Activated naive CD4-positive, alpha-beta T cell treated with Interleukin-2 at 50 U/mL for 16 hours (primary cell): ENCODE measurements at places on chromosomes 4 and X.
A peak's percentile ranks its signal among the peaks of the same experiment; 100 is the strongest.

GRCh38 chr4:181618896-181619295 is 624.3 kb upstream of the TENM3 start:
- no peak for DNase-seq

- no peak for DNase-seq
These were observed 46.3 kb downstream of the SULT1B1 start for GRCh38 chr4:69714086-69714485.

GRCh38 chr4:107740381-107740780 is 20.3 kb upstream of the PAPSS1 start:
- DNase-seq = no peak

DNA sequence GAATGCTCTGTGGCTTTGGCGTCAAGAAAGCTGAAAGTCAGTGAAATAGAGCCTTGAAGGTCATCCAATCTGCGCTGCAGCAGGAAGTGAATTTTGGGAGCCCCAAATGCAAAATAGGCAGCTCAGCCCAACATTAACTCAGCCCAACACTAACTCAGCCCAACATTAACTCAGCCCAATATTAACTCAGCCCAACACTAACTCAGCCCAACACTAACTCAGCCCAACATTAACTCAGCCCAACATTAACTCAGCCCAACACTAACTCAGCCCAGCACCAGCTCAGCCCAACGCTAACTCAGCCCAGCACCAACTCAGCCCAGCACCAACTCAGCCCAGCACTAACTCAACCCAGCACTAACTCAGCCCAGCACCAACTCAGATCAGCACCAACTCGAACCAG is 71.5 kb downstream of the SORBS2 start:
- no peak for DNase-seq

GRCh38 chr4:2961811-2962441 is 1.3 kb downstream of the NOP14 start:
- DNase-seq = peak; percentile 81

DNA sequence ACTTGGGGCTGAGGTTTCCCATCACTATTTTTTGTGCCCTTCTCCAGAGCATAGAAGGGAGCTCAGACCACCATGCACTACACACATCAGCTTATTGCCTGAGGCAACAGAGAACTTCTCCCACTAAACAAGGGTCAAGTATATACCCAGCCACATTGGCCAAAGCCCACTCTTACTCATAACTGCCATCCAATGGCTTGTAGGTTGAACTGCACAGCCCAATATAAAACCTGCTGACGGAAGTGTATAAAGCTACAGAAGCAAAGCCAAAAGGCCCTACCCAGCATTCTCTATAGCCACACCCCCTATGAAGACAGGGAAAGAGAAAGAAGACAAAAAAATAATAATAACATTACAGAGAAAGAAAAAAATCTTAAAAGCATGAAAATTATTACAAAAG is 139.7 kb downstream of the LRBA start:
- no peak for DNase-seq

GRCh38 chrX:13046141-13046855 is 1.9 kb upstream of the FAM9C start:
- DNase-seq = no peak

DNA sequence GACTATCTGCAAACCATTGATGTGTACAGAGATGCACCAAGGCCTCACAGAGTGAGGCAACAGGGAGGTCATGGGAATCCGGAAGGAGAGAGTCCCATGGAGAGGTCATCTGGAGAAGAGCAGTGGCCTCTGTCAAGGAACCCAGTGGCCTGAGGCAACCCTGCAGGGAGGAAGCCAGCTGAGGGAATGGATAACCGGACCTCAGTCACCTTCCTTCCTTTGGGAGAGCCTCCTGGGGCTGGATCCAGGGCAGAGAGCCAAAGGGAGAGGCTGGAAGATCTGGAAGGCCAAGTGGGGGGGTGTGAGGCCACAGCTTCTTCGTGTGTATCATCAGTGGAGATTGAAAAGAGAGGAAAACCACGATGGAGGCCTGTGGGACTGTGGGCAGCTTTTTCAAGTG is 24.3 kb upstream of the CD38 start:
- no peak for DNase-seq

- no peak for DNase-seq
These were observed 7.8 kb upstream of the NUP54 start for GRCh38 chr4:76155979-76156378.

DNA sequence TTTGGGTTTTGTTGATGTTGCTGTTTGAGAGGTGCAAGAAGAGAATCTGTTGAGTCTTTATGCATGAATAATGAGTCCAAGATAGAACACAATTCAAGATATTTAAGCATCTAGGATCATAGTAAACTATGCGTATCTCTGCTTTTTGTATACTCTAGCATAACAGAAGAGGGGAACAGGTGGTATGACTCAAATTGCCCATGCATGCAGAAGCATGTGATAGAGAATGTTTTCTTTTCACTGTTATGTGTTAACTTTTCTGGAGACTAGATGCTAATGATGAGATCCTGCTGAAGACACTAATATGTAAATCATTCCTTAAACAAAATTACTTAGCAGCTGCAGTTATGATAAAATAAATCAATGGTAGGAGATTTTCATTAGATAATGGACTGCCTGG is 165.3 kb upstream of the FTHL17 start:
- DNase-seq = no peak

- no peak for DNase-seq
These were observed 6.0 kb upstream of the SH3TC1 start for GRCh38 chr4:8192748-8193738.

DNA sequence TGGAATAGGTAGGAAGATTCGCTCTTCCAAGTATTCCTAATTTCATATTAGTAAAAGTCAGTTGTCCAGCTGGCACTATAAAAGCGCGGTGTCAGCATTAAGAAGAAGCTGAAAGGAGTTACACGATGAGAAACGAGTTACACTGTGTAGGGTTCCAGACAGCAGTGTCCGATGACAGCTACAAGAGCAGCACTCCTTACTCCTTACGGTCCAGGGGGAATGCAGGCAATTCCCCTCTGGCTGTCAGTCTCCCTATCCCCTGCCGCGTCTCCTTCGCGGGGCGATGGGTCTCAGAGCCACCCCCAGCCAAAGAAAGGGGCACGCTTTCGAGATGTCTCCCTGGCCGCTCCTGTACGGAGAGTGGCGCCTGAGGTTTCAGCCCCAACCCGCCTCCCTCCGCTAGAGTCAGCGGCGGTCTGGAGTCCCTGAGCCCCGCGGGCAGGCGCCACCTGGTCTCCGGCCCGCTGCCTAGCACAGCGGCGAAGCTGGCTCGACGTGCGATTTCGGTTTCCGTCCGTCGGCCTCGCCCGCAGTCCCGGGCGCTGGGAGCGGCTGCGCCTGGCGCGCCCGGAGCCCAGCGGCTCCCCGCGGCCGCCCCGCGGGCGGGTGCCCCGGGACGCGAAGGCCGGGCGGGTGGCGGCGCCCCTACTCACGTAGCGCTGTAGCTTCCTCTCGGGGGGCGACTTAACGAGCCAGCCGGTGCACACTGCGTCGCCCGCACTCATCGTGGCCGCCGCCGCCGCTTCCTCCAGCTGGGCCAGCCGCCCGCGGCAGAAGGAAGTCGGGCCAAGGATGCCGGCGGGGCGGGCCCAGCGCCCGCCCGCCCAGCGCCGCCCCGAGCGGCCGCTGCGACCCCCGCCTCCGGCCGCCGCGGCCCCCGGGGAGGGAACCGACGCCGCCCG is at the start of gene GAB3:
Gene GAB3 (minus strand): TSS at position 777 of the 902 bp plus-strand sequence. CDS start 52 bp downstream, at position 725.
- DNase-seq = peak; percentile 41

- peak; percentile 44 for DNase-seq
These were observed 52.5 kb downstream of the VGLL1 start for GRCh38 chrX:136584545-136584944.

GRCh38 chrX:2284601-2285000 is 216.2 kb downstream of the DHRSX start:
- no peak for DNase-seq

- no peak for DNase-seq
These were observed 75.6 kb downstream of the SOWAHB start for GRCh38 chr4:76822303-76822702.

- DNase-seq = no peak
These were observed 148.8 kb downstream of the HNRNPD start for GRCh38 chr4:82225030-82225429.

GRCh38 chr4:74635074-74635473 is 159.2 kb downstream of the BTC start:
- DNase-seq = no peak

GRCh38 chrX:3653111-3653510 is 60.3 kb downstream of the PRKX start:
- DNase-seq = no peak

- no peak for DNase-seq
These were observed 15.9 kb upstream of the FAM13A start for GRCh38 chr4:89072921-89073320.

GRCh38 chrX:127764674-127765073 is 287.5 kb downstream of the ACTRT1 start:
- no peak for DNase-seq

- no peak for DNase-seq
These were observed 8.7 kb downstream of the UBA1 start for GRCh38 chrX:47202316-47202715.

GRCh38 chr4:139501527-139501926 is 47.6 kb downstream of the RAB33B start:
- no peak for DNase-seq

DNA sequence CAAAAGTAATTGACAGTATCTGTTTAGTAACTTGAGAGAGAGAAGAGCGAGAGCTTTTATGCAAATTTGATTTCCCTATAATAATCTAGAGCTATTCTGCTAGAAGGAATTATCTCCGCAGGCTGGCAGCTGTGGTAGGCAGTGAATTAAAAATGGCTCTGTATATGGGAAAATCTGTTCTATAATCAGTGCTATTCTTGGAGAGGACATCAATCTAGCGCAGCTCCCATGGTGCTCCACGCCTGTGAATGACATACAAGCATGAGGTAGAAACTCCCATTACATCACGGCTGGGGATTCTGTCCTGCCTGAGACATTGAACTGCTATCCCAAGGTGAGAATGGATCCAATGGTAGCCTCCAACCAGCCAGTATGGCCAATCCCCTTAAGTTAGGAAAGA is 179.0 kb downstream of the DHX15 start:
- DNase-seq = no peak

DNA sequence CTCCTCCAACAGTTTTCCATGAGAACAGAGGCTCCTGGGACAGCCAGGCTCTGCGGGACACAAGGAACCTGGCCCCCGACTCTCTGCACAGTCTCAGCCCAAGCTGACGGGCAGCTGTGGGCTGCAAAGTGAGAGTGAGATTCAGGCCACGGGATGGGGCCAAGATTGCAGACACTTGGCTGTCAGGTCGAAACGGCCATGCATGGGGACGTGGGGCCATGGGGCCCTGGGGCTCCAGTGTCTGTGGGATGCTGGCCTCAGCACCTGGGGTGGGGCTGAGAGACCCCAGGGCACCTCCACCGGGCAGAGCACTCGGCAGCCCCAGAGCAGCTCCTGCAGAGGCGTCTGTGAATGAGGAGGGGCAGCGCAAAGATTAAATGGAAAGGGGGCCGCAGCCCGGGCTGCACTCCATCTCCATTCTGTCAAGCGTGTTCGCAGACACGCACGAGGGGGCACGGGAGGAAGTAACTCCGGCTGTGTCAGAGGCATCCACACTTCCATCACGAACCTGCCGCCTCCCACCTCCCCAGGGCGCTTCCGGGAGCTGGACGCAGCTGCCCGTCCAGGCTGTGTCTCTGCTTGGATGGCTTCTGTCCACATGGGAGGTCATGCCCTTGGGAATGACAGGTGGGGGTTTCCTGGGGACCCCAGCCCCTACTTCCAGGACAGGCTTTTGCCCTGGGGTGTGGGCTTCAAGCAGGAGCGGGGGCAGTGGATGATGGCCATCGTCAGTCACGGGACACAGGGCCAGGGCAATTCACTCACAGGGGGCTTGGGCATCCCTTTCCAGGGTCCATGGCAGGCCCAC is 82.8 kb upstream of the NKX1-1 start:
- no peak for DNase-seq

DNA sequence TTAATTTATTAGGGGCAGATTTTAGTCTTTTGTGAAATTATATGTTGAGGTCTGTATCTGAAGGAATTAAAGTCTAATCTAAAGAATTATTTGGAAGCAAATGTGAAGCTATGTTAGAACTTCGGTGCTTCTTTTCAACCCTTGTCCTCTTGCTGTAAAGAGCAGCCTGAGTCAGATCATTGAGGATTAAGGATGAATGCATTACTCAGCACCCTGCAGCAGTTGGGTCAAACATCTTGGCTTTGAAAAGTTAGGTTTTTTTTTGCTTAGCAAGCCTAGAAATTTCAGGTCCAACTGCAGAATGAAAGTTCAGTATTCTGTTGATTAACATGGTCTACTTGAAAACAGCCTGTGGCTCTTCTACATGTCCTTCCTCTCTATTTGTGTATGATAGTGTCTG is 57.6 kb downstream of the SLC4A4 start:
- DNase-seq = no peak

DNA sequence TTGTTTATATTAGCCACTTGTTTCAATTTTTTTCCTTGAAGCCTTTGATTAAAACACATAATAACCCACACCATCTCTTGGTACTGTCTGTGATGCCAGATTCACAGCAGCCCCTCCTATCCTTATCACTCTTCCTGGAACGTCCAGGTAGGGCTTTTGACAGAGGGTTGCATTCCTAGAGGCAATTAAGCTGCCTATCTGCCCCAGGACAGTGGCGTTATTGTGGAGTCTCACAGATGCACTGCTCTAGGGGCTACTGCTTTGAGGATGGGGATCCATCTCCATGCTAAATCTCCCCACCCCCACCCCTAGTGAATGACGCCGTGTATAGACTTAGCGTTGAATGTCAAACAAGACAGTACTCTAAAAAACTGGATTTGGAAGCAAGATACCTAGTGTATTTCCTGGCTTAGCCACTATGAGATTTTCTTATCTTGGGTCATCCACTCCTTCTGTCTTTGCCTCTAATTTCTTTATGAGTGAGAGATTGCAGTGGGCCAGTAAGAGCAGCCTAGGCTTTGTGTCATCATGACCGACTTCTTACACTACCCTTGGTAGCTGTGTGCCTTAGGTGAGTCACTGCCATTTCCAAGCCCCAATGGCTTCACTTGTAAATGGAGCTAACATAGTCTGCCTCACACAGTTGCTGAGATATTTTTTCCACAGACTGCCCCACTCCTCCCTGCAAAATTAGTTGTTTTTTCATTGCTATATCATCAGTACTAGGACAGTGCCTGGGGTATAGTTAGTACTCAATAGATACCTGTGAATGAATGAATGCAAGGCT is 90.9 kb downstream of the EGF start:
- no peak for DNase-seq

- DNase-seq = no peak
These were observed 172.0 kb downstream of the ADAM29 start for GRCh38 chr4:175090116-175090515.

- DNase-seq = no peak
These were observed 77.5 kb downstream of the RLIM start for GRCh38 chrX:74536832-74537371.

- DNase-seq = no peak
These were observed 232.8 kb downstream of the TRIML1 start for GRCh38 chr4:188372058-188372457.

- DNase-seq = peak; percentile 58
These were observed 1.5 kb downstream of the IRF2 start for GRCh38 chr4:184472614-184473498.
